ENCODE measurements at places on chromosomes 12 and 14. TPM values are rescaled to one million over a fixed set of nuclear protein-coding genes. Genes with fewer than 3 reads are reported as not detected.

GRCh38 chr14:65226824-65227604, 124.7 kb upstream of the MAX start:
- DNase-seq, result peak; percentile 94

EXOC5 gene
- total RNA-seq, result 109 TPM

PPM1H gene
- 12.0 TPM for total RNA-seq

DNA sequence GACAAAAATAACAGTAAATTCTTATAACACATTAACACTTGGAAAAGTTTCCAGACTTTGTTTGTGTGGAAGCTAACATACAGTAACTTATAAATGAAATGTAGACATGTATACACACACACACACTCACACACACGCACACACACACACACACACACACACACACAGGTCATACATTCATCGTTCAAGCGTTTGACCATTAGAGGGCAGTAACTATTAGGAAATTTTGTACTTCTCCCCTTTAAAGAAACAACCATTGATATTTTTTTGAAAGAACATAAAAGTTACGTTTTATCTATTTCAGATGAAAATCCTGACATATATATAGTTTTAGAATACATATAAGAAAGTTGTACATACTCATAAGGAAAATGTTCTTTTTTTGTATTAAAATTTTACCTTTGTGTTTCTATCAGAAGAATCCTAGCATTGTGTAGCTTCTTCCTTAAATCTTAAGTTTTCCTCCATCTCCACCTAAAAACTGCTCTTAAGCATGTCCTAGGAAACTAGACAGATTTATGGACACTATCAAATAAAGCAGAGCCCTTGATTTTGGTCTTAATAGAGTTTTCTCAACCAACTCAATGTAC, 29.0 kb downstream of the PTPRQ start:
- peak; percentile 67 for DNase-seq

ARMH4 gene
- 2.6 TPM for total RNA-seq

GRCh38 chr12:109521831-109522230, 44.4 kb downstream of the UBE3B start:
- DNase-seq, result no peak

OVCH1 gene
- total RNA-seq, result not detected

TAS2R31 gene
- total RNA-seq, result 0.75 TPM

OLR1 gene
- not detected for total RNA-seq

IL31 gene
- not detected for total RNA-seq

DNA sequence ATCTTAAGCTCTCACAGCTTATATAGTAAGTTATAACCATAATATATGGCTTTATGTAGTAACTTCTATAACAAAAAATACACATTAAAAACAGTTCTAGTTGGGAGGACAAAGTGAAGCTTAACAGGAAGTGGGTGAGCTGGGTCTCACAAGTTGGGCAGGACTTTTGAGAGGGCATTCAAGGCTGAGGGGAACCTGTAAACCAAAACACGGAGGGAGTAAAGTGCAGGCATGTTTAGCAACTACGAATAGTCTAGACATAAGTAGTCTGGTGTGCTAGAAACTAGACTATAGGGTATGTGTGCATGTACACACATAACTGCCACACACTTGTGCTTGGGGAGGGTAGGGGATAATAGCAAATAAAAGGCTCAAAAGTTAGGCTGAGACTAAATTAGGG, 14.2 kb upstream of the NEK9 start:
- no peak for DNase-seq

BDKRB2 gene
- total RNA-seq, result 0.07 TPM

GRCh38 chr14:103308717-103309616, 25.1 kb upstream of the EIF5 start:
- no peak for DNase-seq

DNA sequence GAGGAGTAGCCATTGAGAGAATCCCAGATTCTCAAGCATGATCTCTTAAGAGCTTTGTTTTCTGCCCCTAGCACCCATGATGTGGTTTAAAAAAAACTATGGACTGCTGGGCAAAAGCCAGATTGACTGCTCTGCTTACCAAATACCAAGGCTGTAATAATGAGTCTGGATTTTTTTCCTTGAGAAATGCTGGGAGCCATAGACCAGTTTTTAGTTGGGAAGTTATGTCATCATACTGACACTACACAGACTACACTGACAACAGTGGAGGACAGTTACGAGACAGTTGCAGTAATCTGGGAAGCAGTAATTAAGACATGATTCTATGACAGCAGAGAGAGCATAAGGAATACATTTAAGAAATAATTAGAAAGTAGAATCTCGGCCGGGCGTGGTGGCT, 35.8 kb downstream of the SPATA7 start:
- no peak for DNase-seq

GRCh38 chr14:55129086-55129427, at the start of gene LGALS3:
TSS of gene LGALS3 (plus strand) at chr14:55129252. CDS start at chr14:55137374, 8,122 bp downstream.
- DNase-seq, result peak; percentile 92

DNA sequence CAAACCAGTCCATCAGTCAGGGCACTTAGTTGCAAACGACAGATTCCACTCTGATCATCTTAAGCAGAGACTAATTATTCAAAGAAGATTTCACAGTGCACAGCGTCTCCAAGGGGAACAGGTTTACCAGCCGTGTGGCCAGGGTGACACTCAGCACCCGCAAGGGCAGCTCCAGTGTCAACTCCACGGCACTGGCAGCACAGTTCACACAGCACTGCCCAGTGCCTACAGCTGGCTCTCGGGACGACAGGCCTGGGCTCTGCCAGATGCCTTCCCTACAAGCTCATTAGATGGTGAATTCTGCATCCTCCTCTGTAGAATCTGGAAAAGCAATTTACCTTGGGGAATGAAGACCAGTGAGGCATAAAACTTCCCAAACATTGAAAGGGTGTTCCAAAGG, 4.9 kb downstream of the OR10P1 start:
- DNase-seq, result no peak

DNA sequence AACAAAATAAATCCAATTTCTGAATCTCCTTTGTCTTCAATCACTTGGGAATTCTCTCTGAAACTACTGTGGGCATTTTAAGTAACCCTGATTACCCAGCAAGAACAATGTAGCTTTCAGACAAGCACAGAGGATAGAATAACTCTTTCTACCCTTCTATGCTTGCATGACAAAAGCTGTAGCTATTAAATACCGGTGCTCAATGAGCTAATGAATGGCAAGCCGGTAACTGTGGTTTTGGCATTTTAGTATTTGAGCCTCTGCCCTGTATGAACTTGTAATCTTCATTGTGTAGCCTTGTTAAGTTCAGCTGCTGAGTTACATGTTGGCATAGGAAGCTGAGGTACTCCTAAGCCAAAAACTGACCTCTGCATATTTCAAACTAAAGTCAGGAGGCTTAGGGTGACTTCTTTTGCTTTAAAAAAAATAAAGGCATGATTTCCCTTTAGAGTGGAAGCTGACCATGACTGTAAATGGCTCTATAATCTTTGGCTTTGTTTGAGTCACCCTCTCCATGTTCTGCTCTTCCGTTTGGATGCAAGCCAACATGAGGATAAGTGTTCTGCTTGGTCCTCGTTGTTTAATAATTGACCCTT, 171.0 kb upstream of the HIF1A start:
- peak; percentile 95 for DNase-seq

DNA sequence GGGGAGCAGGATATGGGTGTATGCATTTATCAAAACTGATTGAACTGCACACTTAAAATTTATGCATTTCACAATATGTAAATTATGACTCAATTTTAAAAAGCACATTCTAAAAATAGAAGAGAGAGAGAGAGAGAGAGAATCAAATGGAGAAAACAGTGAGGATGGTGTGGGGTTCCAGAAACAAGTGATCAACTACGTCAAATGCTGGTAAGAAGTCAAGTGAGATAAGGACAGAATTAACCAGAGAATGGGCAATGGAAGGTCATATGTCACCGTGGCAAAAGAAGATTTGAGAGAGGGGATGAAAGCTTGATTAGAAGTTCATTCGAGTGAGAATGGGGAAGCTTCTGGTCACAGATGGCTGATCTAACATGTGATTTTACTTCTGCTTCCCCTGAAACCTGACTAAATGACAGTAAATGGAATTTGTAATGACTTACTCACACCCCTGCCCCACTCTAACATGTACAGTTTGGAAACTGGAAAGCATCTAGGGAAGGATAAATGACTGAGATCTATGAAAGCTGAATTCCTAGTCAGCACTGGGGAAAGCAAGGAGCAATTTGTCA, 276.5 kb upstream of the AMIGO2 start:
- DNase-seq, result no peak

MPHOSPH9 gene
- total RNA-seq, result 42.5 TPM

- DNase-seq, result no peak
These were observed 46.0 kb upstream of the STK38L start for GRCh38 chr12:27198036-27198435.

DNA sequence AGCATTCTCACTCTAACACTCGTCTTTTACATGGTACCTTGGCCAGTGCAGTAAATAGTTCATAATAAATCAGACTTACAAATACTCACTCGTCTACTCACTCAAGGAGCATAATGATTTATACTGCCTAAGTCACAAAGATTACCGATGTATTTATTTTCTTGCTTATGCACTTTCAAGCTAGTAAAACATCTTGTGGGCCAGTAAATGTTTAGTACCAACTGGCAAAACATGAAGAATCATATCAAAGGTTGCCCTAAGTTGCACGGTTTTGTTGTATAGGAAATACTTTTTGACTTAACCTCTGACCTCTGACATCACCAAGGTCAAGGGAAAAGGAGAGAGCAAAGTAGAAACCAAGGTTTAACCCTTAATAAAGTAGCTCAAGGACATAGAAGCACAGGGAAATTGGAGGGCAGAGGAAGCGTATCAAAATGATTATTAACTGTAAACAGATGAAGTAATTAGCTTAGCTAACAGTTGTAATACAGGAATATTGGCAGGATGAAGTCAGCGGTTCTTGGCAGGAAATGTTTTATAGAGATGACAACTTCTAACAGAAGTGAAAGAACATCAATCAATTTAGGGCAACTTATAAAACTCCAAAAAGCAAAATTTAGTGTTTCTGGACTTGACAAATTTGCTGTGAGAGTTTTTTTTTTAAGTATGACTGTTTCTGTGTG, 131.9 kb downstream of the HMGA2 start:
- no peak for DNase-seq

DNA sequence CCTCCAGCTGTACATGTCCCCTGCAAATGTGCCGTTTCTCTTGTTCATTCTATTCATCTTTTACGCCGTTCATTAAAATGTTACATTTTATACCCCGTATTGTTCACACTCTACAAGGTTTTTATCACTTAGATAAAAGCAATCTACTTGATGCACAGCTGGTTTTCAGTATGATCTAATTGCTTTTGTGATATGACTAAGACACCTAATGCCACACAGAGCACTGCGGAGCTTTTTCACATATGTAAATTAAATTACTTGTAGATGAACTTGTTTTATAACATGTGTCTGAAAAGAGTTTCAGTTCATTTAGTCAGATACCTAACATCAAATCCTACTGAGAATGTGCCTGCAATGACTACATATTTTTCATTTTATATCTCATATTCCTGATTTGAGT, 40.9 kb upstream of the RERGL start:
- DNase-seq, result no peak

DNA sequence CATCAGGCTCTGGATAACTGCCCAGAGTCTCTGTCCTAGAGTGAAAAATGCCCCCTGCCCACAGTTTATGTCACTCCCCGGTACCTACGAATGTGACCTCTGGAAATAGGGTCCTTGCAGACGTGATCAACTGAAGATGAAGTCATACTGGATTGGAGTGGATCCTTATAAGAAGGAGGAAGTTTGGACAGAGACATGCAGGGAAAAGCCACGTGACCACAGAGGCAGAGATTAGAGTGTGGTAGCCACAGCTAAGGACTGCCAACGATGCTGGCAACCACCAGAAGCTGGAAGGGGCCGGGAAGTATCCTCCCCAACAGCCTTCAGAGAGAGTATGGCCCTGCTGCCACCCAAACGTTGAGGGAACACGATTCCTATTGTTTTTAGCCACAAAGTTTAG, 101.2 kb upstream of the NCOR2 start:
- no peak for DNase-seq

TAS2R46 gene
- 1.5 TPM for total RNA-seq
